Globus pallidus (tissue), 1 donor: ENCODE measurements at places on chromosomes 16 and 17.

DNA sequence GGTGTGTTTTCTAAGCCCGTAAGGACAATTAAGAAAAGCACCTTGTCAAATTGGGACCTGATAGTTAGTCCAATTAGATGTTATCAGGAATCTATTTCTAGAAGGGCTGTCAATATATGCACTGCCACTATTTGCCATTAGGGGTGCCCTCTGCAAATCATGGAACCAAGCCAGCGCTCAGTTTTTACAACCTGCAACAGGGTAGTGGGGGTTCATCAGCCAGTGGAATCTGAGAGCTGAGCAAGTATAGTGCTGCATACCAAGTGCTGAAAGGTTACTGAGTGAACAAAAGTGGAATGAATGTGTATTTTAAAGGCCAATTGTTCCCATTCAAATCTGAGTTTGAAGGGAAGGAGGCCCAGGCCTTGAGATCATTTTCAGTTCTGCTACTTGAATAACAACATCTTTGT is 10.4 kb downstream of the PRR11 start:
- DNase-seq, result peak; percentile 77

DNA sequence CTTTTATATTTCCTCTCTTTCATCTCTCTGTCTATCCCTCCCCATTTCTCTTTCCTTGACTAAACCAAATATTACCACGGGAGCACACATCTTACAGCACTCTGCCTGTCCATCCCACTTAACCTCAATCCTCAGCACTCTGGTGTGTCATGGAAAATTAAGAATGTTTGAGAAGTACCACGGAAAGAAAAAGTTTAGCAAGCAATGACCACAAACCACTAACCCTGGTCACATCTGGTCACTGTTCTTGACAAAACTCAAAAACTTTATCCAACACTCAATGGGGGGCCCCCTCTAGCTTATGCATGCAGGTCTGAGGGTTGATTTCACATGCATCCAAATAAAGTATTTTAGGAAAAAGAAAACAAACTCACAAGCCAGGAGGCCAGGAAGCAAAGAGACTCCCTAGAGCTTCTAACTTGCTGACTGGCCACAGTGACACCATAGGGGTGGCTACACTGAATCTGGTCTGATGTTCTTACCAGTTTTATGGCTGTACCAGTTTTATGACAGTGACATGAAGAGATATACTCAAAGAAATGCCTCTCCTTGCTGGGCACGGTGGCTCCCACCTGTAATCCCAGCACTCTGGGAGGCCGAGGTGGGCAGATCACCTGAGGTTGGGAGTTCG is 229.2 kb downstream of the STX8 start:
- DNase-seq, result no peak

DNA sequence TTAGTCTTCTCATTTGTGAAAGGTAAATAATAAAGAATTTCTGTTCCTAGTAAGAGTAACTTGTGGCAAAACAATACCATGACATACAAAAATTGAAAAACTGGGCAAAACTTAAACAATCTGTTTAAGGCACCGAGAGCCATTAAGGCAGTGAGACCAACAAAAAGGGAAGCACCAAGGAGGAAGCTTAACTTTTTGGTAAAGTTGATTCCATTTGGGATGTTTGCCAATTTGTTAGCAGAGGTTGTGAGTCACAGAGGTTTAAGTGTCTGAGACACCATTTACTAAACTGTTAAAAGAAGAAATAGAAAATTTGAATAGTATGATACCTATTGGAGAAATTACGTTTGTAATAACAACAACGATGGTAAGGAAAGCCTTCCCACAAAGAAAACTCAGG is 4.9 kb downstream of the SLC35G3 start:
- peak; percentile 16 for DNase-seq

- DNase-seq, result peak; percentile 36
These were observed 190.6 kb upstream of the TBX2 start for GRCh38 chr17:61209106-61209439.

GRCh38 chr16:66171578-66171977 is 194.9 kb upstream of the CDH5 start:
- no peak for DNase-seq

DNA sequence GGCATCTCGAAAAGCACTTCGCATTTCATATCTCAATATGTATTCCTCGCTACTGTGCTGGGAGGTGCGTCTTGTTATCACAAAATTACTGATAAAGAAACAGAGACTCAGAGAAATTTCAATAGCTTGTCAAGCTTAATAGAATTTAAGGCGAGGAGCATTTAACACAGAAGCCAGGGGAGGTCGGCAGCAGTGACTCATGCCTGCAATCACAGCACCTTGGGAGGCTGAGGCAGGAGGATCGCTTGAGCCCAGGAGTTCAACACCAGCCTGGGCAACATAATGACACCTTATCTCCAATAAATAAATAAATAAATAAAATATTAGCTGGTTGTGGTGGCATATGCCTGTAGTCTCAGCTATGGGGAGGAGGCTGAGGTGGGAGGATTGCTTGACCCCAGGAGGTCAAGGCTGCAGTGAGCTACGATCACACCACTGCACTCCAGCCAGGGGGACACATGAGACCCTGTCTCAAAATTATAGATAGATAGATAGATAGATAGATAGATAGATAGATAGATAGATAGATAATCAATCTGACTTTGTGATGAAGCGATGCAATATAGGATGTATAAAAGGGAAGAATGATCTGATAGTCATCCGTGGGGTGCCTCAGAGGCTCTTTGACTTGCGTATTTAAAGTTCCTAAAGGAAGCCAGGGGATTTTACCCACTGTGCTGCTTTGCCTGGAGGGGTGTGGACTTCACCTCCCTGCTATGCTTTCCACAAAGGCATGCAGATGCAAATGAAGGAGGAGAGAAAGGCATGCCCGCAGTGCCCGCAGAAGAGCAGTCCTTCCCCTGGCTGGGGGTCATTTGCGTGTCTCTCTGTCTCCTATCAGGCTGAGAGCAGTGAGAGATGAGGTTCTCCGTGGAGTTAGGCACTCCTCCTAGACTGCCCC is 15.9 kb upstream of the USP10 start:
- DNase-seq, result no peak

DNA sequence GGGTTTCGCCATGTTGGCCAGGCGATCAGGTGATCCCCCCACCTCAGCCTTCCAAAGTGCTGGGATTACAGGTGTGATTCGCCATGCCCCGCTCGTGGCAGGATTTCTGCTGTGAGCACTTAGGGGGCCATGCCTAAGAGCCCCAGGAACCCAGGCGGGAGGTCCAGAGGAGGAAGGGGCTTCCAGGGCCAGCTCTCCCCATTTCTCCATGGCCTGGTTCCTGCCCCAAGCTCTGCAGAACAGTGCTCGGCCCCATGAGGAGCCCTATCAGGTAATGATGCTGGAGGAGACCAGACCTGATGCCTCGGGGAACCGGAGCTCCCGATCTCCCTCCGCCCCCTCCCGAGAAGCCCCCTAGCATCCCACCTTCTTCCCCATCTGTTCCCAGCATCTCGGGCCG is 53.6 kb downstream of the RMI2 start:
- DNase-seq, result no peak

- no peak for DNase-seq
These were observed 250.8 kb downstream of the C16orf95 start for GRCh38 chr16:87066133-87067002.

GRCh38 chr16:4159726-4160125 is 43.5 kb upstream of the ADCY9 start:
- no peak for DNase-seq

DNA sequence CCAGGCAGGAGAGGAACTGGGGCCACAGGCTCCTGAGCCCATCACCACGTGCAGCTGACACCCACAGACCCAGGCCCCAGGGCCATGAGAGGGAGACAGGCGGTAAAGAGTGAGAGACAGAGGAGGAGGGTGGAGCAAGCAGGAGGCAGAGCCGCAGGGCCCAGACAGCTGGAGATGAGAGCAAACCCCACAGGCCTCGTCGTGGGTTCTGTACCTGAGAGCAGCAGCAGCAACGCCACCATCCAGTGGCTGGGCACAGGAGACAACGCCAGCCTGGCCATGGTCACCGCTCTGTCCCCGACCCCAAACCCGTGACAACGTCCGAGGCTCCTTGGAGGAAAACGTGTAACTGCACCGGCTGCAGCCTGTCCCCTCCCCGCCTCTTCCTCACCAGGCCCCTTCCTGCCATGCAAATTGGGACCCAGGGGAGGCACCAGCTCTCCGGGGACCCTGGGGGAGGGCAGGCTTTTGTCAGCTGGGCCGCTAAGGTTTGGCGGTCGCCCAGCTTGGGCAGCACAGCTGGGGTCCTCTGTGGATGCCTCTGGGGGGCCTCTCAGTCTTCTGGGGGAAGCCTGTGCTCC is at the start of gene CD79B:
CD79B (minus strand) TSS at position 351 of the 581 bp plus-strand sequence; CDS start at position 281, 70 bp downstream.
- DNase-seq, result no peak

GRCh38 chr17:78970834-78971755 is 8.6 kb downstream of the LGALS3BP start:
- DNase-seq, result peak; percentile 76

DNA sequence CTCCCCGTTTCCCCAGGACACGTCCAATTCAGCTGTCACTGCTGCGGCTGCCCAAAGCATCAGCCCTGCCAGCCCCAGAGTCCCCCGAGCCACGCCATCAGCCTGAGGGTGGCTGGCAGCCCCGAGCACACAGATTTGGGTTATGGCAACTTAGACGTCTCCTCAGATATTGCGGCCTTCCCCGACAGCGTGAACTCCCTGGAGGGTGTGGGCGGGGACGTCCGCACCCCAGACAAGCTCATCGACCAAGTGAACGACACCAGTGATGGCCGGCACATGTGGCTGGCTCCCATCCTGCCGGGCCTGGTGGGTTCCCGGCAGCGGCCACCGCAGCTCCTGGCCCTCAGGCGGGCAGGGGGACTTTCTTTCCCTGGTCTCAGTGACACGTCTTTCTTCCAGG is 224.8 kb downstream of the KATNIP start:
- DNase-seq, result no peak

DNA sequence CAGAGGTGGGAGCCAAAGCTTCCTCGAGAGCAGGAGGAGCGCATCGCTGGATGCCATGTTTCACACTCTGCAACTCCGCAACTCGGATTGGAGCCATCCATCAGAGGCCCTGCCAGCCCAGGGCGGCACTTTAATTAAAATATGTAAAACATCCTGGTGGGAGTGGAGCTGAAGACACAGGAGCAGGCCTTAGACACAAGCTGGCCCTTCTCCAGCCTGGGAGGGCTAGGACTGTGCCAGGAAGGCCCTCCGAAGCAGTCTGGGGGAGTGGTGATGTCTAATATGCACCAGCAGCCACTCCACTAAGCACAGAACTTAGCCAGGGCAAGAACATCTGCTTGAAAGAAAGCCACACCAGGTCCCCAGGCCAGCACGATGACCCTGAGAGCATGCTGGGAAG is 5.8 kb upstream of the CCDC182 start:
- DNase-seq, result no peak

GRCh38 chr17:49987681-49988441 is 7.2 kb downstream of the DLX3 start:
- no peak for DNase-seq

- no peak for DNase-seq
These were observed 77.7 kb downstream of the RPH3AL start for GRCh38 chr17:274902-275301.

DNA sequence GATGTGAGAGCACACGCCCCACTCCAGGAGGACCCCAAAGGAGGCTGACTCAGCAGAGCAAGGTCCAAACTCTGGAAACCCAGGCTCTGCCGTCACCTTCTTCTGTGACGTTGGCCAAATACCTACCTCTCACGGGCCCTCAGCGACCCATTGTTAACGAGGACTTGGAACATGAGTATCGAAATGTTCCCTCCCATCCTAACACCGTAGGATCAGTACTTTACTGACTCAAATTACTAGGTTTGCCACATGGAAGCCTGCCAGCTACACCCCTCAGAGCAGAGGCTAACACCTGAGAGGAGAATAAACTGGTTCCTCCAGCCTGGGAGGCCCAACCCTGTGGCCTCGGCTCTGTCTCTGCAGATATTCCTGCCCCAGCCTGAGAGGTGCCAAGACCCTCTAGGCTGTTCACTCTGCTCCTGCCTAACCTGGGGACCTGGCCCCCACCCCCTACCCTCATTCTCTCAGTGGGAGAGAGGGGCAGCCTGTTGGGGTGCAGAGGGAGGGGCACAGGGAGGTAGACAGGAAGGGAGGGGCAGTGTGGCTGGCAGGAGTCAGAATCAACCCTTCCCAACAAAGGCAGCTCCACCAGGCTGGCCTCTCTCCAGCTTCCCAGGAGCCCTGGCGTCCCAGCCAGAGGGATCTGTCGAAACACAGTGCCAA is 4.4 kb downstream of the PITPNM3 start:
- DNase-seq, result no peak

DNA sequence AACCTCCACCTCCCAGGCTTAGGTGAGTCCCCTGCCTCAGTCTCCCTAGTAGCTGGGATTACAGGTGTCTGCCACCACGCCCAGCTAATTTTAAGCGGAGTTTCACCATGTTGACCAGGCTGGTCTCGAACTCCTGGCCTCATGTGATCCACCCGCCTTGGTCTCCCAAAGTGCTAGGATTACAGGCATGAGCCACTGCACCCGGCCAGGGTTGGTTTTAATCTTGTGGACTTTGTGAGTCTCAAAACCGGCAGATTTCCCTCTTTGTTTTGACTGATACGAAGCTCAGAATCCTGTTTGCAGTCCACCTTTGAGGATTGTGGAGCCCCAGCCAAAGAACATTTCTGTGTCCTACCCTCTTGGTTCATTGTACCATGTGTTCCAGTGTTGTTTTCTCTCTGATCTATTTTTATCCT is 16.4 kb upstream of the CPSF4L start:
- DNase-seq, result no peak

- DNase-seq, result no peak
These were observed 81.2 kb downstream of the CYB561 start for GRCh38 chr17:63364944-63365343.

GRCh38 chr17:32239456-32239855 is 26.2 kb upstream of the RHBDL3 start:
- DNase-seq, result no peak

- DNase-seq, result no peak
These were observed 136.7 kb downstream of the MAF start for GRCh38 chr16:79463841-79464240.

DNA sequence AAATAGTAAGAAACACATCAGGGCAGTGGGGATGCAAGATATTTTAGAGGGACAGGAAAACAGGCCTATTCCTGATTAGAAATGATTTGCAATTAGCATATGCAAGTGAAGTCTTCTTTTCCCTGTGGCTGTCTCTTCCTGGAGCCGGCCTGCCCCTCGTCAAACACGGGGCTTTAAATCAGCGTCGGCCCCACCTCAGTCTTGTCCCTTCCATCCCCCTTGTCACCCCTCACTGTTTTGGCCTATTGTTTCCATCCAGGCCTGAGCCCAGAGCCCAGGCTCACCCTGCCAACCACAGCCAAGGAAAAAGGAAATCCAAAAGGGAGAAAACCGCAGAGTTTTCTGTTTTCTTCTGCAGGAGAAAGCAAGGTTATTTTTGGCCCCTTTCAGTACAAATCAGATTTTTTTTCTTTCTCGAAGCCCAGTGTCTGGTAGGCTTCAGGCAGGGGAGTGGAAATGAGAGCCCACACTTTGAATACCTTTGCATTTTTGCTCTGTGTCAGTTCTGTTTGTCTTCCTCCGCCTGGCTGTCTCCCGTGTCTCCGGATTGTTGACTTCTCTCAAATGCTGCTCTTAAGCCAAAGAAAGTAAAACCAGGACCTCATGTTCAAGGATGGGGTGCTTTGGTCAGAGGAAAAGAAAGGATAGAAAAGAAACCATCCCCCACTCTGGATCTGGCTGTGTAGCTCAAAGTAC is 399.9 kb upstream of the CDH11 start:
- DNase-seq, result no peak

- DNase-seq, result no peak
These were observed 6.4 kb downstream of the LIMD2 start for GRCh38 chr17:63693411-63694113.
